ENCODE measurements at places on chromosomes 6 and 20. TPM values are rescaled to one million over a fixed set of nuclear protein-coding genes. Genes with fewer than 3 reads are reported as not detected.

The KCNB1 gene
- total RNA-seq, result 3.0 TPM

The DEFB132 gene
- not detected for total RNA-seq

The COL9A1 gene
- total RNA-seq, result not detected

The VNN1 gene
- 5.4 TPM for total RNA-seq

The PDYN gene
- total RNA-seq, result not detected

The FBXO5 gene
- 9.5 TPM for total RNA-seq

The ABHD16A gene
- total RNA-seq, result 32.1 TPM
